ENCODE measurements at places on chromosomes 7 and 10.

DNA sequence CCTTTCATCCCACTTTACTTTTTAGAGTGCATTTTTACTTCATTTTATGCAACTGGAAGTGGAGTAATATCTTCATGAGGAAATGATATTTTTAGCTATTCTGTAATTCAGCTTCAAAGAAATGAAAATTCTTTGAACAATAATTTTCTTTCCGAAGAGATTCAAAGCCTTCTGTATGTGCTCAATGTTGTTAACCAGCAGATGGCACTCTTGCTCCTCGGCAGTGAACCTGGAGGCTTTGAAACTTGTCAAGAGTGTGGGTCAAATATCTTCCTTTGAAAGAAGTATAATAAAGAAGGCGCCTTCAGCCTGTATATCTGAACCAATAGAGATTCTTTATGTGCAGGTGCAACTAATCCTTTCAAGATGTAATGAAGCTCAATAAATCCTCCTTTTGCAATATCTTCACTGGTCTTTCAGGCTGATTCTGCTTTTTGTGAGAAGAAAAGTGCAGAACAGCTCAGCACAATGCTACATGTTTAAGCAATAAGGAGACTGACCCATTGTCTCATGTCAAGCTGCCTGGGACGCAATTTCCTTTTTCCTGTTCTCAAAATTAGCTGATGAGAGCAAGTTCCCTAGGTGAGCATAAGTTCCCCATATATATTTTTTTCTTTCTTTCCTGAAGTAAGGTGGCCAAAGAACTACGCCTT, 258.4 kb downstream of the SEMA3A start:
- DNase-seq: peak; percentile 36

DNA sequence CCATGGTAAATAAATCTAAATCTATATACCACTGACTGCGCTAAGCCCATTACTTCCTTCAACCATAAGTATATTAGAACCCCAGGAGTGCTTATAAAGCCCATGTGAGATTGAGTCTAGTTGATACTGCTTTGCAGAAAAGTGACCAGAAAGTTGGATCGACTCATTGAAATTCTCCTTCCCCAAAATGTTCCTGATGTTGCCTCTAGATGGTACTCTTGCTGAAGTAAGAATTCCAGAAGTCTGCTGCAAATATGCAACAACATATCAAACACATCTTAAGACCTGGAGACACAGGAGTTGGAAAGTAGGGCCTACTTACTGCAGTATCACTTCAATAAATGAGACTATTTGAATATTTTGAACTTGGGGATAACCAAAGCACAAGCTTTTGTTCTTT, 550.8 kb downstream of the IPMK start:
- no peak for DNase-seq

DNA sequence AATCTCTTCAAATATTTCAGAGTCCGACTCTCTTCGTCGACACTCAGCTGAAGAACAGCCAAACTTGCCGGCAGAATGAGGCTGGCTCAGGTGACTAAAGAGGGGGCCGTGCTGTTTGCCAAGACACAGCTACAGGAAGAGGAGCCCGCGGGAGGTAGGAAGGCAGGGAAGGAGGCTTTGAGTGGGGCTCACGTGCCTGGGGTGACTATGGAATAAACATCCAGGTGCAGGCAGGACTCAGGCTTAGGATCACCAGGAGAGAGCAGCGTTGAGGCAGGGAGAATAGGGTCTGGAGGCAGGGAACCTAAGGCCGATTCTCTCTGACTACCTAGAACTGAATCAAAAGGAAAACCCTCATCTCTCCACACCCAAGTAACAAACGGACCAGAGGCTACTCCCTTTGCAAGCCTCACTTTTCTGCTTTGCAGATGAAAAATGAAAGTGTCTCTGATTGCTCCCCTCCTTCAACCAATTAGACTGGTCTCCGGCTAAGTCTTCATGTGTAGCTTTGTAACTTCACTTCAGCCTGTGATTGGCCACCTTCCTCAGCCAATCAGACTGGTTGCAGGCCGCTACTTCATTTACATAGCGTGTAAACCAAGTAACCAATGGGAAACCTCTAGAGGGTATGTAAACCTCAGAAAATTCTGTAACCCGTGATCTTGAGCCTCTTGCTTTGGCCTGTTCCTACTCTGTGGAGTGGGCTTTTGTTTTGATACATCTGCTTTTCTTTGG, 19.7 kb upstream of the BNIP3 start:
- DNase-seq: no peak

DNA sequence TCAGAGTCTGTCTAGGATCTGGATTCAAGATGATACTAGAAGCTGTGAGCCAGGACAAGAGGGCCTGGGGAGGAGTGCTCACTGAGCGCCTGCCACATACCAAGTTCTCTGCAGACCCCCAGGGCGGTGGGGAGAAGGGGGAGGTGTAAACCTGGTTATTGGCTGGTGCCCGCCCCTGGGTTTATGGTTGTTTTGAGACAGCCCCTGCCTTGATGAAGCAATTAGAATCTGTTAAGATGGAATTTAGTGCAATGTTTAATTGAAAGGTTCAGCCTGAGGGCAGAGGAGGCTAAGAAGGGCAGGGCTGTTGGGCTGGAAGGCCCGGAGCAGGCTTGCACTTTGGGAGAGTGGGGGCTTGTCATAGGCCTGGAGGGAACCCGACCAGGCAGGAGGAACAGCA, 42.7 kb downstream of the PRF1 start:
- no peak for DNase-seq

GRCh38 chr10:131178521-131179331, 132.8 kb downstream of the TCERG1L start:
- DNase-seq: no peak

GRCh38 chr10:114680543-114681117, 22.6 kb upstream of the ABLIM1 start:
- DNase-seq: no peak

- no peak for DNase-seq
These were observed 86.2 kb downstream of the GLRX3 start for GRCh38 chr10:130222381-130222780.

- no peak for DNase-seq
These were observed 18.9 kb upstream of the PRKAR2B start for GRCh38 chr7:107025449-107026103.

GRCh38 chr7:74092964-74093471, 9.4 kb downstream of the LIMK1 start:
- no peak for DNase-seq

GRCh38 chr10:42932735-42933447, 144.0 kb upstream of the RET start:
- DNase-seq: peak; percentile 43

DNA sequence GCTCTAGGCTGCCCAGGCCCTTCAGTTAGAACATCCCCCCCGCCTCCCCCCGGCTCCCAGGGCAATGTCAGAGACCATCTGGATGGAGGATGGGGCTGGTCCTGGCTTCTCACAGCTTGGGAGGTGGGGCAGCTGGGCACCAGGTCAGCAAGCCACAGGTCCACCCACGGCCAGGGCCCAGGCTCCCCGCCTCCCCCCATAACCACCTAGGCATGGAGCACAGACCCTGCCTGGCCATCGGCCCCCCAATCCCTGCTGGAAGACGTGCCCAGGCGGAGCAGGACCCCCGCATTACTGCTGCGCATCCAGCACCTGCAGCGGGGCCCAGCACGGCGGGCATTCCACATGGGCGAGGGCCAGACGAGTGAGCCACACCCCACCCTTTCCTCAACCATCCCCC, 169.6 kb downstream of the ELFN1 start:
- DNase-seq: no peak

DNA sequence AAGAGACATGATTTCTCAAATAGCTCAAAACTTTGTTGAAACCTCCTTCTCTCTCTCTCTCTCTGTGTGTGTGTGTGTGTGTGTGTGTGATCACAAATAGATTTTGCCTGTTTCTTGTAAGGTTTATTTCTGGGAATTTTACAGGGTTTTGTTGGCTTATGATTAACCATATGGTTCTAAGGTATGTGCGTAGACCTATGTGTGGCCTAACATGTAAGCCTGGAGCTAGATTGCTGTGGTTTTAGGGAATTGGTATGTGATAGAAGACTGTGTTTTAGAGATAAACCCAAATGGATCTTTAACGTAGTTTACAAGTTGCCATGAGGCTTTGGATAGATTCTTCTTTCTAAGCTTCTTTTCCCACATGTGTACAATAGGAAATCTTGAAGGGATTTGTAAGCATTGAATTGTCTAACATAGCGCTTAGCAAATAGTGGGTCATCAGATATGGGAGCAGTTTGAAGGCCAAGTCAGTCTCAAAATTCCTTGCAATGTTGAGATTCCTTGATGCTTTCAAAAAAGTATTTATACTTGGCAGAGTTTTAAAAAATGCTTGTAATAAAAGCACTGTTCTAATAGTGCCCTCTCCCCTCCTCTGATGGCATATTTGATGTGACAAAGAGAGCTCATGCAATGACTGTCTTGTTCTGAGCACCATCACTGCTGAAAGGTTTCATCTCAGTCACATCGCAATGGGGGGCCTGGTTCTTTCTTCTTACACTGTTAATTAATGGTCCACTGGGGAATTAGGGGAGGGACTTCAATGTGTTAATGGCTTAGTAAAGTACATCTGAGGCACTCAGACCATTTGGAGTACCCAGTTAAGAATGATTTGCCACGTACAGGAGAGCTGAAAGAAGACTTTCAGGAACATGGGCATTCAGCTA, 118.2 kb downstream of the SNX10 start:
- DNase-seq: no peak

DNA sequence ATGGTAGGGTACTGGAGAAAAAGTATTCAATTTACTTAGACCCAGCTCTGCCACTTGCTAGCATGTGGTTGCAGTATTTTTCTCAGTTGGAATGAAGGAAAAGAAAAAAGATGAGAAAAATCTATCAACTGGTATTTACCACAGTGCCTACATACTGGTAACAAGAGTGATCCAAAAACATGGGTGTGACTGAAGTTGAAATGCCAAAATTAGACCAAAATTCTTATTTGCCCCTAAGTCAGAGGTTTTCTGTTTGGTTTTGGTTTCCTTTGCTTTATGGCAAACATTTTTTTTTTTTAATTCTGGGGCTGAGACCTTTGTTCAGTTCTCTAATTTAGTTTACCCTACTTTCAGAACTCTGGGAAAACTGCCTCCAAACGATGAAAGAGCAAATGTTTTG, 12.3 kb downstream of the HYCC1 start:
- DNase-seq: no peak

DNA sequence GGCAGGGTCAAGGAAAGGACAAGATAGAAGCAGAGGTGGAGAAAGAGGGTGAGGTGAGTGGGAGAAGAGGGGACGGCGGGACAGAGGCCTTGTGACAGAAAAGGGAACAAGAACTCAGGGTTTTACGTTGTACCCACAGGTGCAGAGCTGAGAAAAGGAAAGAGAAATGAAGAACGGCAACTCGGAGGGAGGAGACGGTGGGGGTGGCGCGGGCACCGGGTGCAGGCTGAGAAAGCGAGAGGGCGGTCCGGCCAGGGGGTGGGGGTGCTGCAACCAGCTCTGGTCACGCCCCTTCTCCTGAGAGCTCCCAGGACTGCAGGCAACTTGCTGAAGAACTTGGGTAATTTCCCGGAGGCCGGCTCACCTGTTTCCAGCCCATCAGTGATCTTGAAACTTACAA, 65.3 kb downstream of the CARD11 start:
- peak; percentile 92 for DNase-seq

DNA sequence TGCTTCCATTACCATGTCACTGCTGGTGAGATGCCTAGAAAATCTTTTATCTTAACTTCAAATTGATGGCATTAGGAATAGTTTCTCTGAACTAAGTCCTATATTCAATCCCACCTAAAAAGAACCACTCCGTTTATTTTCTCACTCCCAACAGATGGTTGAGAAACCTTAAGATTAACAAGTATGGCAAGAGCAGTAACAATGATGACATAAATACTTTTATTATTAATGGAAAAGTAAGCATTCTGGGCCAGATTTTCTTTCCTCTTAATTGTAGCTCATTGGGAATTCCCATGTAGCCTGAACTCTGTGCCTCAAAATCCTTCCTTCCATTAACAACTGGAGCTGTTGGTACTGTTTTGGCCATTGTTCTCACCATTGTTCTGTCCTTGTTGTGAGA, 21.1 kb upstream of the FAM13C start:
- DNase-seq: no peak

DNA sequence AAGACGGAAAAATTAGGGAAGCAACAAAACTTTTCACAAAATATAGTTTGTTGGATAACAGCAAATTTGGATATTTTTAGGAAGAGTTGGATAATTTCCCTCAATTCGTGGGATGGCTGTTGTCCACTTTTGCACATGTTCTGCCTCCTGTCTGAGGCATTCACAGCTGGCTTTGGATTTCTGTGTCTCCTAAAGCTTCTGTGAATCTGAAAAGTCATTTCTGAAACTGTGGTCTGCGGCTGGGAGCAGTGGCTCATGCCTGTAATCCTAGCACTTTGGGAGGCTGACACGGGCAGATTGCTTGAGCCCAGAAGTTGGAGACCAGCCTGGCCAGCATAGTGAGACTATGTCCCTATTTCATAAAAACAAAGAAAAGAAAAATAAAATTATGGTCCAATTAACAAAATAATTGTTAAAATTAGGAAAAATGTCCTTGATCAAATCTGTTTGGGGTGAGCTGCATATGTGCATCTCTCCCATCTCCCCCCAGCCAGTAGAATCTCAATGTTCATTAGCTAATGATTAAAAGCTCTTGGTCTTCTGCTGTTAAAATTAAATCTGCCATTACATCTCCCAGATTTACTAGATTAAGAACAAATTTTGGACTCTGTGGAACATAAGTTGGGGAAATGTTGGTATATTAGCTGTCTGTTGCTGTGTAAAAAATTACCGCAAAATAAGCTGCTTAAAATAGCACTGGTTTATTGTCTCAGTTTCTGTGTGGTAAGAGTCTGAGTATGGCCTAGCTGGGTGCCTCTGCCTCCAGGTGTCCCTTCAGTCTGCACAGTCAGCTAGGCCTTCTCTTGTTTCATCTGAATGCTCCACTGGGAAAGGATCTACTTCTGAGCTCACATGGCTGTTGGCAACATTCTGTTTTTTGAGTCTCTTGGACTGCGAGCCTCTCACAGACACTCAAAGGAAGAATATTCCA, 332.0 kb upstream of the FZD1 start:
- no peak for DNase-seq

GRCh38 chr7:133619491-133619890, 366.6 kb downstream of the EXOC4 start:
- DNase-seq: no peak

DNA sequence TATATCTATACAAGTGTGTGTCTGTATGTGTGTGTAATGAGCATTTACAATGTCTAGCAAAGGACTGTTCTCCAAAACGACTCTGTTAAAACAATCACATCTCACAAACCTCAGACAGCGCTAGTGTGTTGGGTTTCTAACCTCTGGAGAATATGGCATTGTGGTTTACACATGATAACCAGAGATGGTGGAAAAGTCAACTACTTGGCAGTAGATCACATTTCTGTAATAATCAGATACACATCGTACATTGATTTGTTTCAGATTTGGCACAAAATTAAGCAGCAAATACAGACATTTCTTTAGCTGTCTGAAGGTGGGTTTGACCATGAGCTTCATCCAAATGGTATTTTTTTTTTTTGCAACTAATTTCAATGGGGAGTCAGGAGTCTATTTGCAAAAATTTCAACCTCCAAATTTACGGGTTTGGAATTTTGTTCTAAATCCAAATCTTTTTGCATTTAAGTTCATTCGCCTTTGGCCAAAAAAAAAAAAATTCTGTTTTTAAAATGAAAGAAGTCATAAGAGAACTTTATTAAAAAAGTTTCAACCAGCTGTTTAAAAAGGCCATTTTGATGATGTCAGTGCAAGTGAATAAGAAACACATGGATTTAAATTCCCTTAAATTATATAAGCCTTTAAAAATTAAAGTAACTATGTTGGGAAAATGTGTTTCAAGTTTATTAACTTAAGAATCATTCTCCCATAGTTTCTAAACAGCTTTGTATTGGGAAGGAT, 127.8 kb downstream of the TMEM26 start:
- DNase-seq: no peak

Measured in stimulated activated CD4-positive, alpha-beta T cell treated with anti-CD3 and anti-CD28 coated beads, Interleukin-1b, Interleukin-23, amount 100 ng/mL, for 48 hours (primary cell).